ENCODE measurements at places on chromosomes 4 and X. TPM values are rescaled to one million over a fixed set of nuclear protein-coding genes. Genes with fewer than 3 reads are reported as not detected.

- no peak for DNase-seq
Observed at GRCh38 chr4:106277140-106277675, 38.8 kb downstream of the TBCK start.

DNA sequence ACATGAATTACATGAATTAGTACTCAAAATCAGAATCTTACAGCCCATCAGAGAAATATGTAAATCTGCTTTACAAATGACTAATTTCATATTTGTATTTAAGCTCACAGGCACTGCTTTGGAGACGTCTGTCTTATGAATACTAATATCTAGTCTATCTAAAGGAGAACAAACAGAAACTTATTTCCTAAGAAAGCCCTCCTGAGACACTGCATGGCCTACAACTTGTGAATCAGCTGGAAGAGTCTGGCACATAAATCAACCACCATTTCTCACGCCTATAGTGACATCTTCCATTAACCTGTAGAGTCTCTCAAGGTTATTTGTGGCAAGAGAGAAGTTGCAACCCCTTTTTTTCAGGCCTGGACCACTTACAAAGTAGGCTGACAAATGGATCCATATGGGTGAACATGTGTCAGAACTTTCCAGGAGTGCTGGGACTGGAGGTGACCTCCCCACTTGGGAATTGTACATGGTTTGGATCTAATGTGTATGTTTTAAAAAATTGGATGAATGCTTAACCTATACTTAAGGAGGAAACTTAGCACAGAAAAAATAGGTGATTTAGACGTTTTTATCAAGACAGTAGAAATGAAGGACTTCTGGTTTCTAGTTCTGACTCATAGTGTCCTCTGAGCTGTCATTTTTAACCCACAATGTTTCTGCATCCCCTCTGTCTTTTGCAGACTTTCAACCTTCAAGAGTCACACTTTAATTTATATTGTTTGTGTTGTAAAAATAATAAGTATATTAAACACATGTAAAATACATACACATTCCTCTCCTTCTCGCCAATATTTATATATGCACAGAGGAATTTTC, 83.2 kb upstream of the ARHGAP24 start:
- peak; percentile 39 for DNase-seq

DNA sequence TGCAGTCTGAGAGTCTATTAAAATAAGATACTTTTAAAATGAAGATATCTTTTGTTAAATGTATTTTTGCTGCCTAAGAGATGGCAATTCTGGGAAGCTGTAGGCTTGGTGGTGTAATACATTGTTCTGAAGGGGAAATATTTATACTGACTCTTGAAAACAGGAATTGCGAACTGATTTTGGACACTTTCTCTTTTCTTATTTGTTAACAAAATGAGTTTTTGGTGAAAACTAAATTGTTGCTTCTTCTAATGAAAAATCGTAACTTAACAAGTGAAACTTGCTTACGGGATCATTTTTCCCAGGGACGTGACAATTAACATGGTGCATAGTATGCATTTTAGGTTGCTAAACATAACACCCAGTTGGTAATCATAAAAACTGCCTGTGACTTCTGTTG, 71.0 kb downstream of the RAPGEF2 start:
- DNase-seq, result no peak

KLKB1 gene
- 1.2 TPM for total RNA-seq

DNA sequence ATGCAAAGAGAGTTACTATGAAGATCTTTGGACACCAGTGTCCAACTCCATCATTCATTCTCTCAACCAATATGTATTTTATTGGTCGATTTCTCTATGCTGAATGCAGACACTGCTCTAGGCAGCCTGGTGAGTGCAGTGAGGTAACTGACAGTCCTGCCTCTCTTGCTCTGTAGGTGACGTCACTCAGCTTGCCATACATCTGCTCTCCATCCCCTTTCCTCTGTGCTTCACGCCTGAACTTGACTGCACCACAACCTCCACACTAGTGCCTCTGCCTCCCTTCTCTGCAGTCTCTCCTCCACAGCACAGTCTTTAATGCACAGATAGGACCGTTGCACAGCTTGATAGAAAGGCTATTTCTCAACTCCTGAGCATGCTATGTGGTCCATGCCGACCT, 344.9 kb upstream of the NOCT start:
- DNase-seq, result no peak

GRCh38 chrX:10636337-10636736, 16.0 kb upstream of the MID1 start:
- peak; percentile 75 for DNase-seq

- no peak for DNase-seq
Observed at GRCh38 chr4:158807691-158808090, 38.9 kb downstream of the FNIP2 start.

DNA sequence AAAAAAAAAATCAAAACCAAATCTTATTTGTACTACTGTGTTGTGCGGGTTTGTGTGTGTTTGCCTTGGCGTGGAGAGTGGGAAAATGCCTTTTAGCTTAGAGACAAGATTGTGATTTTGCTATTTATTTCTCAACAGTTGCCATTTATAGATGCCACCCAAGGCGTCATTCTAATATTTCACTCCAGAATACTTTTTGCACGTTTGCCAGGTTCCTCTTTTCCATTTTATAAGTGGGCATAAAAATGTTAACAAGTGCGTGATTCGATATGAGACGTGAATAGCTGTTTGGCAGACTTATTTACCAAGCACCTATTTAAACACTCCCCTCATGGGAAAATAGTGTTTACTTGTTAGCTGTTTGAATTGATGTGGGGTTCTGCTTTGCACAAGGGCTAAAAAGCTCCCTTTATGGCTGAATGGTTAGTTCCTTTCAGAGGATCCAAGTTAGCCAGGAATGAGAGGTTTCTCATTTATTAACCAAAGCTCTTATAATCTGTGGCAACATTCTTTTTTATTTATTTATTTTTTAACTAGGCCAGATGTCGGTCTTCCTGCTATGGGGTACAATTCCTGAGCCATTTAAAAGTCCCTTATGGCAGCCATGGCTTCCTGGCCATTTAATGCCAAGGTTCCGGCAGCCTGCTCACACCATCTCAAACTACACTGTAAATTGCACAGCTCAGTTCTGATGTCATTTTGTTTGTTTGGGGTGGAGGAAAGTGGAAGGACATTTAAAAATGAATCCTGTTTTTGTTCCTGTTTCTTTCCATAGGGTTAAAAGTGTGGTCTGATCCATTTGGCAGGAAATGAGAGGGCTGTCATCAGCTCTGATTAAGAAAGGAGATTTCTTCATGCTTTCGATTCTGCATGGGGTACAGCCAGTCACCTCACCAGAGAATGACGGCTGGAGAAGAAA, 14.6 kb downstream of the SMIM20 start:
- DNase-seq, result peak; percentile 74

DNA sequence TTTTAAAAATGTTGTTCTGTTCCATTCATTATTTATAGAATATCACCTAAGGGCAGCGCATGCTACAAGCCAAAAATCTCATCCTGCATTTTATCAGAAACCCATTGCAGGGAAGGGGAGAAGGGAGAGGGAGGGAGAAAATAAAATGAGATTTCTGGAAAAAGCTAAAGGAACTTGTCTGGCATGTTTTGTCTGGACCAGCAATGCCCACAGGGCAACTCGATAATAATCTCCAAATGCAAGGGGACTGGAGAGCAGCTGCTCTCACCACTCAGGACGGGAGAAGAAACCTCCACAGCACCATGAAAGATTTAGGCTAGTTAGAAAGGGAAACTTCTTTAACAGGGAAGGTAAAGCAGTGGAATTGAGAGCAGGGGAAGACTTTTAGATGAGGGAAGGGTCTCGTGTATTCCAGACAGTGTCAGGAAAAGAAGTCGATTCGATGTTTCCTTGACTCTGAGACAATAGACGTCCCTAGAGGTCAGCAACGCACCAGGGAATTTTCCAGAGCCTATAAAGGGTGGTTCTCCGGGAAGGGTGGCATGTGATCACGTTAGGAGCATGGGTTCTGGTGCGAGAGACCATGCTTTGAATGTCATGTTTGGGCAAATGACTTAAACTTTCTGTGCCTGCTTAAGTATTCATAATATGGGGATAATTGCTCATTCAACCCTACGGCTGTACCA, 132.2 kb upstream of the NDP start:
- DNase-seq, result no peak

GRCh38 chr4:182917182-182918043, at the start of gene DCTD:
Gene DCTD (minus strand): TSS chr4:182917386. CDS start chr4:182915568, 1,818 bp downstream.
- DNase-seq, result peak; percentile 86

FAM120C gene
- 9.8 TPM for total RNA-seq

XAGE2 gene
- not detected for total RNA-seq
